Right forelimb (tissue), 1 donor: ENCODE measurements at places on chromosomes 12 and 14.

DNA sequence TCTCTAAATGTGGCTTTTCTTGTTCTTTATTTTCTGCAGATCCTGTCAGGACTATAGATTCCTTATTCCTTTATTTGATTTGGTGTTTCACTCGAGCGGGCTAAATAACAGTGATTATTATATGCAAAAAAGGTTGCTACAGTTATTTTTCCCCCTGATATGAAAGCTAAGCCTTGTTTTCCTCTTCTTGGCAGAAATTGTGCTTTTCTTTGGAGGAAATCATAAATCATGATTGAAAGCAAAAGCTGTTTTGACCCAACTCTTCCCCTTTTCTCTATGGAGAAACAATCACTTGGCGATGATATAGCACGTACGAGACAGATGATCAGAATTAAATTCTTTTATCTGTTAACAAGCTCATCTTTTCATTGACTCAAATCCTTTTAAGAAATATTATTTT is 31.4 kb downstream of the PPFIBP1 start:
- DNase-seq = no peak

DNA sequence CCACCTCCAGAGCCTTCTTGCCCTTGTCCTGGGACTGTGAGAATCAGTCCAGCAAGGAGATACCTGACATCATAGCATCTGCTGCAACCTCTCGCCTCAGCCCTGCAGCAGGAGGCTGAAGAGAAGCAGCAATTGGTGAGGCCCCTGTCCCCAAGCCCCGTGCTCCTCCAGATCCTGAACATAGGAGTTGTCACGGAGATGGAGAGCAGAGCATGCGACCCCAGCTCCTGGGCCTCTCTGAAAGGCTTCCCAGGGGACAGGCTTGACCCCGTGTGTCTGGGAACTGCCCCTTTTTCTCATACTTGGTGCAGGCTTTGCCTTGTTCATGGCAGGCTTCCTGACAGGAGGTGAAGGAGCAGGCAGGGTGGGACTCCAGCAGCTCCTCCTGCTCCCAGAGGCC is 127.7 kb upstream of the PZP start:
- DNase-seq = peak; percentile 16

- DNase-seq = peak; percentile 60
These were observed at the start of gene MYF5 for GRCh38 chr12:80716696-80717469. TSS of gene MYF5 (plus strand) at chr12:80716912. CDS start at chr12:80717064, 152 bp downstream.

- DNase-seq = no peak
These were observed 79.9 kb downstream of the HECTD1 start for GRCh38 chr14:31127690-31128089.

- DNase-seq = no peak
These were observed 8.6 kb downstream of the LGR5 start for GRCh38 chr12:71448150-71448581.

GRCh38 chr12:94864987-94865386 is 138.5 kb downstream of the NDUFA12 start:
- DNase-seq = no peak

- no peak for DNase-seq
These were observed 101.5 kb upstream of the USP15 start for GRCh38 chr12:62158461-62159360.

DNA sequence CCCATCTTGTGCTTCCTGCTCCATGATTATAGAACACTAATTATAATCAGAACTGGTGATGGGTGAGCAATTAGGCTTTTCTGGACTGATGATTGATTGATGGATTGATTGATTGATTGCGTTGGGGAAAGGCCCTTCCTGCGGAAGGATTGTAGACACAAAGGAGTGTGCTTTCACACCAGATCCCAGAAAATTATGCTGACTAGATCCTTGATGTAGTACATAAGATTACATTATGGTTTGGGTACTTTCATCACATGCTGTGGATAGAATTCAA is 8.4 kb downstream of the PELI2 start:
- no peak for DNase-seq
